Left ventricle myocardium superior (tissue), 1 donor: ENCODE measurements at places on chromosomes 6 and 20. TPM values are rescaled to one million over a fixed set of nuclear protein-coding genes. Genes with fewer than 3 reads are reported as not detected.

Gene MYLK4
- 2.5 TPM for total RNA-seq

Gene GSTA4
- total RNA-seq: 8.0 TPM

GRCh38 chr6:37100745-37101144 lies 69.2 kb upstream of the PIM1 start:
- DNase-seq: no peak

DNA sequence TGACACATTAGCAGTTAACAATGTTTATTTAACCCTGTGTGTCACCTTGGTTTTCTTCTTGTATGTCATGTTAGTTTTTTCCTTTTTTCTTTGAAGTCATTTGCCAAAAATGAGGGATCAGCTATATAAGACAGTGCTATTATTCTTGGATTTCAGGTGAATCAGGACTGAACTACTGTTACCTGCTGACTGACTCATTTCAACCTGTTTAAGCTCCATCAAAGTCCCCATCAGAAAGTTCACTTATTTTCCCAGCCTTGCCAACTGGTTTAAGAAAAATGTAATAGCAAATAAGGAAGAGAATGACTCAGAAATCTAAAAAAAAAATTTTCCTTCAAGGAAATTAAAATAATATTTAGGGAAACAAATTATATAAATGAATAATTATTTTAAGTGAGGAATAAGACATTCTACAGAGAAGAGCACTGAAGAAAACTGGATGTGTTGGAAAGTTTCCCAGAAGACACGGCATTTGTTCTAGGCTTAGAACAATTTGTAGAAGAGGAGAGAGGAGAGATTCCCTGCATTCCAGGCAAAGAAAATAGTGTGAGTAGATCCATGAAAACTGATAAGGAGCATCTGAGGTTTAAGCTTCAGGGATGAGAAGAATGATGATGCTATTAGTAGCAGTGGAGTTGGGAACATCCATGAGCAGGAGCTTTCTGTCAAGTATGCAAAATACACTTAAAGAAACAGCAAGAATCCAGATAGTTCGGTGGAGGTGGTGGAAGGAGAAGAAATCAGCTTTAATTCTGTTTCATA lies 84.9 kb upstream of the SIM1 start:
- DNase-seq: no peak

DNA sequence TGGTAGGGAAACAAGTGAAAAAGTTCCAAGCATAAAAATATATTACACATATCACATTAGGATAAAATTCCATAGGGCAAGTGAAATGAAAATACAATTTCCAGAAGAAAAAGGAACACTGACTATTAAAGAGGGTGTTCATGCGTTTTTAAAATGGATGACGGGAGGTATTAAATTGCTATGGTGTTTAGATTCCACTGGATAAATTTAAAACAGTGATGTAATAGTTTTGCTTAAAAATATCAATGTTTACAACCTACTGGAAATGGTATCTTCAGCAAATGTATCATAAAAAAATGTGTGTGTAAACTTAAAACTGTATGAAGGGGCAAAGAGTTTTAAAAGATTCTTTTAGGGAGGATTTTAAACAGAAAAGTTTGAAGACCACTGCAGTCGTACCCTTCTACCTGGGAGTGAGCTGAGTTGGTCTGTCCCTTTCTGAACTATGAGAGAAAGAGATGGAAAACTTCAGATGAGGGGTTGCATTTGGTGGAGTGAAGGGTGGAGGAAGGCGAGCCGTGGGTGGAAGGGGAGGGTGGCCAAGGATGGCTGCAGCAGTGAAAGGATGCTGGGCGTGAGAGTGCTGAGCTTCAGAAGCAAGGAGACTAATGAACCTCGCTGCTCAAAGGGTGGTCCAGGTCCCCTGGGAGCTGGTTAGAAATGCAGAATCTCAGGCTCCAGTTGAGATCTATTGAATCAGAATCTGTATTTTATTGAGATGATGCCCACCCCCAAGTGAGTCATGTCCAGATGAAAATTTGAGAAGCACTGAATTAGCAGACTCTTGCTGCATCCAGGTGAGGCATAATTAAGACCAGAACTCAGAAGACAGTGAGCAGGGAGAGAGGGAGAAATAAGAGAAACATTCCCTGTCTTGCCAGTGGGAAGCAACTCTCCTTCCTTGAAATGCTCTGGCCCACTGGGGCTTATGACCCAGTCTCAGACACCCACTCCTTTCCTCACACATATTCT lies 54.5 kb upstream of the MRPS10 start:
- DNase-seq: no peak

DNA sequence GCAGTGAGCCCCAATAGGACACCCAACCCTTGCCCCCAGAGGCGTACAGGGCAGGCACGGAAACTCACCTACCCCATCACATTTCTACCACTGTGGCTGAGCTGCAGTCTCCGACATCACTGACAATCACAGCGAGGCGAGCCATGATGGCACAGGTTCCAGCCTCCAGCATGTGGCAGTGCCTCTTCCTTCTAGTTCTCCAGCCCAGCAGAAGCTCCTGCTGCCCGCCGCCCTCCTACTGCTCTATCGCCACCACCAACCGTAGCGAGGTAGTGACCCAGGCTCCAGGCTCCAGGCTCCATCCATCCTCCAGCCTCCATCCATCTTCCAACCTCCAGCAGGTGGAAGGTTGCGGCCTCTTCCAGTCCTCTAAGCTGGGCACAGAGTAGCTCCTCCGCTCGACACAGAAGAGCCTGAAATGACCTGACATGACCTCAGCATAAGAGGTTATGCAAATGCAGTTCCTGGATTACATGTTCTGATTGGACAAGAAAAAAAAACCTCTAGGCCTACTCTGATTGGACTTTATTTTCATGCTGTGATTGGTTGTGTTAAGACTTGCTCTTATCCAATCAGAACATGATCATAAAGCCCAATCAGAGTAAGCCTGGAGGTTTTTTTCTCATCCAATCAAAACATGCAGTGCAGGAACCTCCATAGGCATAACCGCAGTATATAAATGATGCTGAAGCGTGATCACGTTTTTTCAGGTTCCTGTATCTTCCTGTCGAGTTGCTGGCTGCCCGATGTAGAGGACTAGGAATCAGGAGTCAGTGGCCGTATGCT lies 438.9 kb upstream of the ZNF337 start:
- DNase-seq: no peak

DNA sequence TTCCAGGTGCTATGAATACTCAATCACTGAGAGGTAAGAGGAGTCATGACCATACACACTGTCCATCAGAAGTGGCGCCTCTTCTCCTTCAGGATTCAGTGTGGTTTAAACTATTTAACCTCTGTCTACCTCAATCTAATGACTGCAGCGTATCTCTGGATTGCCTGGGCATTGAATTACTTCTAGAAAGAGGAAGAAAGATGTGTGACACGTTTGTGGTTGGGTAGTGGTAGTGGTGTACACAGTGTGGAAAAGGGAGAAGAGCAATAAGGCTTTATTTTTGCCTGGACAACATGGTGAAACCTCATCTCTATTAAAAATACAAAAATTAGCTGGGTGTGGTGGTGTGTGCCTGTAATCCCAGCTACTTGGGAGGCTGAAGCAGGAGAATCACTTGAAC lies 38.0 kb upstream of the ECHDC1 start:
- DNase-seq: no peak

DNA sequence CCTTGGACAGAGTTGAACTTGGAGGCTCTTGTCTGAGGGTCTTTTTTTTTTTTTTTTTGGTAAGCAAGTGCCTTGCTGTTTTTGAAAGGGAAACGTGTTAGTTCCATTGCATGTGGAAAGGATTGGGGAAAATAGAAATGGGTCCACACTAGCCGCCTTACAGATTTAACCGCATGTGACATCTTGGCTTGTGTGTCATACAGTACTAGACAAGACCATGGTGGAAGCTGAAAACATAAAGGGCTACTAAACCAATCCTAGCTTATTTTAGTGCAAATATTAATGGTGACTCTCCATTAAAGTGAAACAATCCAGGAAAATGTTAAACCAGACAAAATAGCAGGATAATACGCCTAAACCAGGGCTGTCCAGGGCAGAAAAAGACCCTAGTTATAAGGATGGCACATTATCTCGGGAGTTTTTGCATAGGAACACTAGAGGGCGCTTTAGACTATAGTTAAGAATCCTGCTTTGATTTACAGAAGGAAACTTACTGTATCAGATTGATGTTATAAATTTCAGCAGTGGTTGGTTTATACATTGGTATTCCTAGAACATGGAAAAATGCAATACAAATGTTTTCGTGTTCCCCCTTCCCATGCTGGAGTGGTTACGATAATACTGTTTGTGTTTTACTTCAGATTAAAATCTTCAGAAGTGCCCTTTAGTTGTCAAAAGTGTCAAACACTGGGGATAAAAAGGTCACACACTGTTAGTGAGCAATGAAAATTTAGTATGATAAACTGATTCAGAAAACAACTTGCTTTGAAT lies 59.8 kb upstream of the DEK start:
- DNase-seq: no peak

GRCh38 chr6:141437011-141437410 lies 695.7 kb upstream of the GJE1 start:
- no peak for DNase-seq

- DNase-seq: no peak
These were observed 84.7 kb upstream of the ELOVL5 start for GRCh38 chr6:53433261-53433950.

- no peak for DNase-seq
These were observed 165.0 kb downstream of the VEGFA start for GRCh38 chr6:43934803-43935602.

DNA sequence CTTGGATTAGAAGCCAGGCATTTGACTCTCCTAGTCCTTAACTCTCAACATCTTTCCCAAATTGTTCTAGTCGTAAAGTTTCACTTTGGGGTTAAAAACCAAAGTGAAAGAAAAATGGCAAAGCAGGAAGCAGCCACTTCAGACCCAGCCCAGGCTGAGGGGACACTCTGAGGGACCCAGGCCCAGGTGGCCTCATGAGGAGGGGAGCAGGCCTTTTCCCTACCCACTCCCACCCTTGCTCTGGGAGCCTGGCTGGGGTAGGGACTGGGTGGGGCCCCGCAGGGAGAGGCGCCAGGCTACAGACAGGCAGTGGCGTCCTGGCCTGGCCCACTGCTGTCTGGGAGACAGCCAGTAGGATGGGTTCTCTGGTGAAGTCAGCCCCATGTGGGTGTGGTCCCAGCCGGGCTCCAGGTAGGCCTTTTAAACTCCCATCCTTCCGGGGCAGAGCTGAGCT lies 68.7 kb upstream of the MYL9 start:
- peak; percentile 72 for DNase-seq

DNA sequence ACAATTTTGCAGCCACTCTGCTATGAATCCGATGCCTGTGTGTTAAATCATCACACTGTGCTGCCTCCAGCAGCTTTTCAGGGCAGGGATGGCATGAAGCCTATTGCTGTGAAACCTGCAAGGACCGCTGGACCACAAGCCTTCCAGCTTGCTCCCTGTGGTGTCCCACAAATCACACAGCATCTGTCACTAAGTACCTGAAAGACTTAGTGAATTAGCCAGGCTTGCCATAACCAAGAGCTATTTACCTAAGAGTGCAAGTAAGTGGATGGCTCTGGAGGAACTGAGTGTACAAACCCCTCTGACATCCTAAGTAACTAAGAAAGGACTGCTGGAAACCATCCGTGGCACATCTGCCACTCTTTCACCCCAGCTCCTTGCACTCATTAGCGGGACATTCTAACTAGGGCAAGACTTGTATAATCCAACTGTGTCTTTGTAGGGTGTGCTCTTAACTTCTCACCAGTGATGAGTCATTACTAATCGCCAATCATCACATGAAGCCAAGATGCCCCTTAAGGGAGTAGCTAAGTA lies 34.7 kb downstream of the FOXQ1 start:
- no peak for DNase-seq

DNA sequence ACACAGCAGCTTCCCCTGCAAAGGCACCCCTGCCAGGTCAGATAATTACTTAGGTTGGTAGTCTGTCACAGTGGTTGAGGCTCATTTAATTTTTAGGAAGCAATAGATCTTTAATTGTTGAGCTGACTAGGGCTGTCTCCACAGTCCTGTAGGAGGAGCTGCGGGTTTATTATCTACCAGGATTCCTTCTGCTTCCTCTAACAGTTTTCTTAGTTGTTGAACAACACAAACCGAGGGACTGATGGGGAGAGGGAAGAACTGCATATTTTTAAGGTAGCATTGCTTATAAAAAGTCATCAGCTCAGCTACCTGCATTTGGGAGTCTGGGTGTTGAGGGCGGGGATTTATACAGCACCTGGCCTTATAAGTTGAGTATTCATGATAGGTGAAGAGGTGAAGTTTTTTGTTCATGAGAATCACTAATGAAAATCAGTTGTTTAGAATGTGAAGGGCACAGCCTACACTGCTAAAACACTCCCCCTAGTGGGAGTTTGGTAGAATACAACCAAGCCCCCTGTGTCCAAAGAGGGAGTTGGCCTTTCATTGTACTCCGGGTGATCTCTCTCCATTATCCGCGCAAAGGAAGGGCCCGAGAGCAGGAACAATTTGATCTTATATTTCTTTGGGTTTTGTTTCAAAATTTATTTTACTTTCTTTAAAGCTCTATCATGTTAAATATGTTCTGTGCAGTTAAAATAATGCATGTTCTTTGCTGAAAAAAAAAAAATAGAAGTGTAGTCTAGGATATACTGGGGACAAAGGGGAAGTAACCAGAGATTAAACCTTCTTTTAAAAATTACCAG lies 69.6 kb downstream of the SSR1 start:
- DNase-seq: no peak

DNA sequence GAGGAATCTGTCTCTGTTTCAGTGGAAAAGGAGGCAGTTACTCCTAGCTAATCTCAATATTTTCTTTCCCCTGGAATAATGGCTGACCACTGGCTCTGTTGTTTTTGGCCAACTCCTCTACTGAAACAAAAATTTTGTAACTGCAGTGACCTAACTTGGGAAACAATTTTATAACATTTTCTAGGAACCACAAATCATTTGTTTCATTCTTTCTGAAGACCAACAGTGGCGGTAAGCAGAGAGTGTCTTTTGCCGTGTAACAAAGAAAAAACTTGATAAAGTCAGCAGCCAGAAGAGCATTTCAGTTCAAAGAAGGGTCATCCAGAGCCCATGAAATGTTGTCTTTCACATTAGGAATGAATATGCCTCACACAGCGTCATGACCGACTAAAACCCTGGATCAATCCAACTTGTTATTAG lies 11.8 kb upstream of the BFSP1 start:
- DNase-seq: no peak

DNA sequence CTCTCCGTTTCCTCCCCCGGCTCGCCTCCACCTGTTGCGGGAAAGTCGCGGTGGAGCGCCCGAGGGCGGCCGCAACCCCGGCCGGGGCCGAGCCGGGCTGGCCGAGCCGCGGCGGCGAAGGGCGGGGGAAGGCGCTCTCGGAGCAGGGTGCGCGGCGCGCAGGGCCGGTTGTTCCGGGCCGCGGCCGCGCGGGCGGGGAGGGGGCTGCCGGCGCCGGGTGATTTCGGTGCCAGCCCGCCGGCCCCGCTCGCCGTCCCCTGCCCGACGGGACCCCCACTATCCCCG lies 235 bp downstream of the MAP7 start:
- no peak for DNase-seq
